Smooth muscle cell of bladder (primary cell): ENCODE measurements at places on chromosomes 13 and 19. TPM values are rescaled to one million over a fixed set of nuclear protein-coding genes. Genes with fewer than 3 reads are reported as not detected.

The LILRA1 gene
- total RNA-seq = not detected in 2 replicates

The TEKTIP1 gene
- total RNA-seq = not detected in 2 replicates

The CEACAM16 gene
- not detected in 2 replicates for total RNA-seq

The OR7D2 gene
- not detected in 2 replicates for total RNA-seq

The LYL1 gene
- total RNA-seq = 1.2 and 1.4 TPM in 2 replicates

The DHRS12 gene
- 4.2 and 4.3 TPM in 2 replicates for total RNA-seq

The KL gene
- total RNA-seq = under 0.01 and 0.18 TPM in 2 replicates

The SMIM44 gene
- total RNA-seq = not detected in 2 replicates

The DIRAS1 gene
- 1.3 and 2.7 TPM in 2 replicates for total RNA-seq

The ZNF814 gene
- 3.4 and 3.7 TPM in 2 replicates for total RNA-seq

The SPRED3 gene
- 0.71 and 1.0 TPM in 2 replicates for total RNA-seq

The AKT1S1 gene
- 7.5 and 12.1 TPM in 2 replicates for total RNA-seq

The ZNF761 gene
- total RNA-seq = 14.2 and 15.4 TPM in 2 replicates

The ZNF765 gene
- total RNA-seq = 12.5 and 14.6 TPM in 2 replicates

The SULT2A1 gene
- total RNA-seq = 0.09 TPM in 1 of 2 replicates, not detected in the other

The RAB3A gene
- 2.4 and 3.1 TPM in 2 replicates for total RNA-seq

The GPC5 gene
- total RNA-seq = 0.14 and 1.0 TPM in 2 replicates

The ADGRE1 gene
- total RNA-seq = not detected in 2 replicates

The ZSCAN4 gene
- not detected in 2 replicates for total RNA-seq

The NCR1 gene
- not detected in 2 replicates for total RNA-seq

The ZNF726 gene
- total RNA-seq = 0.46 and 0.85 TPM in 2 replicates

The GFY gene
- total RNA-seq = not detected in 2 replicates

The ZFP14 gene
- total RNA-seq = 3.8 and 4.1 TPM in 2 replicates
